ENCODE measurements at places on chromosomes 6 and 20.
A peak's percentile ranks its signal among the peaks of the same experiment; 100 is the strongest.

- DNase-seq = no peak
Observed at GRCh38 chr20:22682381-22682780, 98.0 kb upstream of the FOXA2 start.

- no peak for DNase-seq
Observed at GRCh38 chr6:27426045-27426620, 37.6 kb downstream of the ZNF391 start.

DNA sequence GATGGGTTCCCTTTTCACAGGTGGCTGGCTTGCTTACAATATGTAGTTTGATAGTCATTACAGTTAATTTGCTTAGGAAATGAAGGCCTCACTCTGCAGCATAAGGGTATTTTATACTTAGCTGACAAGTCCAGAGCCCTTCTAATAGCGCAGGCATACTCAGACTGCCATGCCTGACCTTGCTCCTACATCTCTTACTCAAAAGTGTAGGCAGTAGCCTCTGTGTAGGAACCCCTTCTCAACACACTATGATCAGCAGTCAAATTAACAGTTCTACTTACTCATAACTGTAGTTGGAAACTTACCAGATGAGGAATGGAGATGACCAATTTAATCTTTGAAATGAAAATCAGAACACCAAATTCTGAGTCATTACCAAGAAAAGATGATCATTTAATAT is 373.5 kb downstream of the TBC1D32 start:
- no peak for DNase-seq

DNA sequence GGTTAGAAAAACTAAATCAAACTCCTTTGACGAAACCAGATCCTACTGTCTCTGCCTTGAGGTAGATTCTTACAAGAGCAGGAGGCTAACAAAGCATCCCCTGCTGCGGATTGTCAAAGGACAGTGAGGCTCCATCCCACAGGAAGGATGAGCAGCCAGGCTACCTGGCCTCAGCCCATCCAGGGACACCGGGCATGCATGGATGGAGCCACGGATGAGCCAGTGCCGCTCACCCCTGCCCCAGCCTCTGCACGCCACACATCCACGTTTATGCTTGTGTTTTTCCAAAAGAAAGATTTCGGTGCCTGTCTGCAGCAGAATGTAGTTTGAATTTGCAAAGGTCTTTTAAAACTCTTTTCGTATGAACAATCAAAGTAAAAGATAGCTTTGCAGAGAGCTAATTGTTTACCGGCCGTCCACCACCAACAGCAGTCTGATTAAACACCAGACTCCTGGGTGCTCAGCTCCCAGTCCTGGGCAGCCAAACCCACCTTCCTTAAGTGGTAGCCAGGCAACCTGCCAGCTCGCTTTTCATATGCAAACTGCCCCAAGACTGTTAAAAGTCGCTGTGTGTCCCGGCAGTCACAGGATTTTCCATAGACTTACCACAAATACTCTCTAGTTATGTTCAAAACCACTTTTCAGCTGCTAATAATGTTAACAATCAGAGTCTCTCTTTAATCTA is 999 bp downstream of the THBS2 start:
- DNase-seq = no peak

GRCh38 chr6:81768150-81768942 is 15.9 kb upstream of the TENT5A start:
- no peak for DNase-seq

DNA sequence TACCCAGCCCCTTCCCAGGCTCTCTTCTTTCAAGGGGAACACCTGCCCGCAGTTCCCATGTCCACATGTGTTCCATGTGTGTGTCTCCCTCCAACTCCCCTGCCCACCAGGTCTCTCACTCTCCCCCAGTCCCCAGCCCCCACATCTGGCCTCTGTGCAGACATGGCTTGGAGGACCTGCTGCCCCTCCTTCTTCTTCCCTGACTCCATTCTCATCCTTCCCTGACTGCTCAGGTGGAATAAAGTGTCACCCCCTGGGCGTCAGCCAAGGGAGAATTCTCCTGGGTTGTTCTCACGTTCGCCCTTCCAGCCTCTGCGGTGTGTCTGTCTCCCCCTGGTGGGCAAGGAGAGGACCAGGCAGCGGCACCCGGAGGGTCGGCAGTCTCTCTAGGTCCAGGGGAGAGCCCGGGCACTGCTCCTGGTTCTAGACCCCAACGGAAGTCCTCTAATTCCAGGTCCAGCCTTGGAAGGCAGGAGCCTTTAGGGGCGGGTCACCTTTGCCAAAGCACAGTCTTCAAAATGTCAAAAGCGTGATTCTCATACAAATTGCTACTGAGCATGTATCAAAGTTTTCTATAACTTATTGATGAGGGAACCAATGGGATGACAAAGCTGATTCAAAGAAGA is 50.5 kb downstream of the EBF4 start:
- DNase-seq = peak; percentile 67

- DNase-seq = no peak
Observed at GRCh38 chr6:15338476-15338875, 92.6 kb downstream of the JARID2 start.

DNA sequence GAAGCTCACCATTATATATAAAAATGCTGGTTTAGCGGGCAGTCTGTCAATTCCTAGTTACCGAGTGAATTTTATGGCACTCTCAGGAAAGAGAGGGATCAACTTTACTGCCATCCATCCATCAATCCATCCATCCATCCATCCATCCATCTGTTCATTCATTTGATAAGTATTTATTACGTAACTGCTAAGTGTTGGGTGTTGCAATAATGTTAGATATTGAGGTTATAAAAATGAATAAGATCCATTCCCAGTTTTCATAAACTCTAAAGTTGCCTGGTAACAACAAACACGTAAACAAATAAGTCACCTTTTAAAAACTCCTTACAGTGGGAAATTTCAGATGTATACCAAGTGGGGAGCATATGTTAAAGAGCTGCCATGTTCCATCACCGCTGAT is 36.8 kb downstream of the SASH1 start:
- no peak for DNase-seq

DNA sequence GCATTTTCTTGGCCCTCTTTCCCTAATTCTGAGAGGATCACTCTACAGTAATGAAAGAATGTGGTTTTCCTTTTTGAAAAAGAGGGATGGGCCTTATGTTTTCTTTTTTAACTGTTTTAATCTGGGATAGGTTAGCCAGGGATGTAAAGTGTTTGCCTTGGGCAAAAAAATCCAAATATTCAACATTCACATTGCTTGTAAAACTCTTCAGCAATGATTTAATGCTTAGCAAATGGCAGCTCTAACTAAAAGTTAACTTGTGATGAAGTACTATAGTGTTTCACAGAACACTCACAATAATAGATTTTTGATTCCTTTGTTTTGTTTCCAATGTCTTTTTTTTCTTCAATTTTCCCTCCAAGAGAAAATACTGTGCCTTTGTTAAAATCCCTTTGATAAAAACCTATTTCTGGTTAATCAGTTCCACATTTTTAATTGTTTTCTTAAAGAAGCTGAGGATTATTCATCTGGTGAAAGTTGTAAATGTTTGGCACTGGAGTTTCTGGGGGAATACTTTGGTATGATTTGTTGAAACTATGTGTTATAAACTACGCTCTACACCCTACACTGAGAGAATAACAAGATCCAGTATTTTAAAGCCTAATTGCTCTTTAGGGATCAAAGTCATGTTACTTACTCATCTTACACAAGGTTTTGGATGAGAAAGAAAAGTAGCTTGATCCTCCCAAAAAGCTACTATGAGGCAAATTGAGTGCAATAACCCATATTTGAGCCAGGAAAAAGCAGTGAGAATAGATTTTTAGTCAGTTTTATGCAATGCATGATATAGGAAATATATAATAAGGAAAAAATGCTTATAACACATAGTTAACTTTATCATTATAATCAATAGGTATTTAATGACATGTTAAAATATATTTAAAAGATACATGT is 335.8 kb downstream of the EPHA7 start:
- no peak for DNase-seq

GRCh38 chr6:53044071-53044470 is 21.1 kb upstream of the FBXO9 start:
- no peak for DNase-seq

- no peak for DNase-seq
Observed at GRCh38 chr20:51958099-51959065, 156.1 kb upstream of the SALL4 start.

GRCh38 chr20:10639077-10639736 is 34.6 kb downstream of the JAG1 start:
- no peak for DNase-seq

DNA sequence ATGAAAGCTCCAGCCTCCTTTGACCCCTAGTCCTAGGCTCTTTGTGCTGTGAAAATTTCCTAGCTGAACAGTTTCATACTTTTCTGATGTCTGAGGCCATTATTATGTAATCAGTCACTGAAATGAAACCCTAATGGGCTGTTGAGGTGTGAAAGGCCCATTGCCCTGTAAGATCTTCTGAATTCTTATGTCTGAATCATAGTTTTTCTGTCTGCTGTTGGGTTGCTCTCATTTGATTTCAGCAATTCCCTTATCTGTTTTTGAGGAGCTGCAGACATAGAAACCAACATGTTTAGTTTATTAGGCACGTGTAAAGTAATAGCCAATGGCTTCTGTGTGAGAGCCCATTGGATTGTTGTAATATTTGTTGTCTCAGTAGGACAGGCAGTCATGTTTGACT is 118.1 kb downstream of the EYA4 start:
- DNase-seq = no peak

DNA sequence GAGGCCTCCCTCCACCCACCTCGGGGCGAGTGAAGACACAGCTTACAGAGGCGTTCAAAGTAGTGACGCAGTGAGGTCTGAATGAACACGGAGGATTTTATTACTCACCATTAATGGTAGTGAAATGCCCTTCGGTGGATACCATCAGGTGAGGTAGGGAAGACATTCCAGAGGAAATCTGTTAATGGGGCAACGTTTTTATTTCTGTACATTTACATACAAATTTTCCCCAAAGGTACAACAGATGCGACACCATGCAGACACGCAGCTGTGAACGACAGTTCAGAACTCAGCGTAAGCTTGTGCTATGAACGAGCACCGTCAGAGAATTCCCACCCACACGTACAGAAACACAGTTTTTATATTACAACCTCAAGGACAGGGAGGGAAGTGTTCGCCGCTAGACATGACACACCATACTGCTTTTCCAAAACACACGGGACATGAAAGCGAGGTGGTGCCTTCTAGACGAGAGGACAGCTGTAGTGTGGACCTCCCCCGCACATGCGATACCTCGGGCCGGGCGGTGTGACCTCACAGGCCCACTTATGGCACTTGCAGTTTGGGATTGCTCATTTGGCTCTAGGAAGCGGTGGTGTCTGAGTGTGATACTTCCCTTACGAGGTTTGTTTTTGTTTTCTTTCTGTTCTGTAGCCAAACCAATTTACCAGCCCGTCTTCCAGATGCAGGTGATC is 10.7 kb downstream of the PSMG4 start:
- DNase-seq = no peak

DNA sequence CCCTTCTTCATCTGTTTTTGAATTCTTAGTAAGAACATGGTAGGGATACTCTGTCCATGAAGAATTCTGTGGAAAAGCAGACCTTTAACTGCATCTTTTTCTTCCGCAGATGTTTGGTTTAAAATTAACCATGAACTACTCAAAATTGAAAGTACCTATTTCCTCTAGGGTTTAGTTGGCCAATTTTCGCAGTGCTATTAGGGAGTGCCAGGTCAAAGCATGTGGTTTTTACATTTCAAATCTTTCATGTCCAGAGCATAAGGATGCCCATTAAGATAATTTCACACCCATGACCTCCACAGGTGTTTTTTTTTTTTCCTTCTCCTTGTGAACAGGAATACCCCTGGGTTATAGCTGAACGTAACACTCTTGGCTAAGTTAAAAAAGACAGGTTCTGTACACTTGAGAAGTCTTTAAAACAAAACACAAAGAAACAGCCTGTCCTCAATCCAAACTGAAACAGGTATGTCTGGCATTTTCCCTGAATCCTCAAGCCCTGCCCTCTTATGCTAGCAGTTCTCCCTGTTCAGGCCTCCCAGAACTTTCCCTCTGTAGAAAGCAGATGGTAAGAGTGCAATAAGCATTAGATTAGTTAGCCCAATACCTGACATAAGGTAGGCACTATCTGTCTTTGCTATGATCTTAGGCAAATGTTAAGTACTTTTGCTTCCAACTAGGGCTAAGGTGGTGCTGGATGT is 67.1 kb downstream of the ELOVL5 start:
- no peak for DNase-seq

DNA sequence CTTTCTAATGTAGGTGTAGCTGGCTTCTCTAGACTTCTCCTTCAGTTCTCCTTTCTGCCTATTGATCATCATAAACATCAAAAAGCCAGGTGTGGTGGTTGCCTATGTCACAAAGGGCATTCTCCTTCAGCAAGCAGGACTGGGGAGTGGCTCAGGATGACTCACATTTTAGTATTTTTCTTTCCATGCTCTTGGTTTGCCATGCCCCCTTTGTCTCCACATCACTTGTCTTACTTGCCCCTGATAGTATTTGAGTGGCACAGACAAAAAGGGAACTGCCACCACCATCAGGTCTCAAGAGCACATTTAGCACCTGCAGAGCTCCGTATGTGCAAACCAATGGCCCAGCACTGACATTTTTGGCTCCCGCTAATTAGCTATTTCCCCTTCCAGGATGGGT is 698.8 kb downstream of the DHX35 start:
- no peak for DNase-seq

DNA sequence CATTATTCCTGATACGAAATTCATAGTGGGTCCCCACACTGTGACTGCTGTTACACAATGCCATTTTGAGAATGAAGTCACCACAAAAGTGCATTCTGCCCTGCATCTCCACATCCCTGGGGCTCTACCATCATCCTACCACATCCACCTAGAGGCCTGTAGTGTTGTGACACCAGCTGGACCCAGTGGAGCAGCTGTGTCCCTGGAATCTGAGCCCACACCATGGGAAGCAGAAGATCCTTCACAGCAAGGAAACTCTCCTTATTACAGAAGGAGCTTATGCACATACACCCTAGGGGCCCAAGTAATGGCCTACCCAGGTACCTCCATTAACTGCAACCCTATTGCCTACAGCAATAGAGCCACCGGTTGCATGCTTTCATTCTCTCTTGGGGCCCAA is 566.6 kb upstream of the EPHA7 start:
- DNase-seq = no peak

GRCh38 chr6:142008016-142008735 is 124.5 kb upstream of the GJE1 start:
- DNase-seq = no peak

DNA sequence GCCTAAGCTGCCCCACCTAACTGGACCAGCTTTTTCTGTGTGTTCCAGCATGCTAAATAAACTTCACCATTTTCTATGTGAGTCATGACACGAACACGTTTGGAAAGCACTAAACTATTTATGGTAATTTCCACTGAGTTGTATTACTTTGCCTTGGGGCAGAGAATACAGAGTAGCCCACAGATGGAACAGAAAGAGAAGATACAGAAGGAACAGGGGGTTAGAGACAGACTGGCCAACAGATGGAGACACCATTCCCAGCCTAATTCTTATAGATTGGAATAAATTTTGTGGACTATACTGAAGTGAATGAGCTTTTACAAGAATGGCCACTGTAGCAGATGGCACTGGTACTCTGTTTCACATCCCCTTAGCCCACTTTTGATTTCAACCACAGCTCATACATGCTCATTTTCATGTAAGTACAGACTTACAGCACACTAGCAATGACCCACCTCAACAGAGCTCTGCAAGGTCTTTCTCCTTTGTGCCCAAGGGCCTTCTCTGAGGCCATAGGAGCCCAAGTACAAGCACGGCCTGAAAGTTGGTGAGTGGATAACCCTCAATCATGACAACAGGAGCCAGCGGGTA is 13.1 kb upstream of the NT5DC1 start:
- DNase-seq = no peak

- no peak for DNase-seq
Observed at GRCh38 chr20:16158090-16158975, 414.9 kb downstream of the KIF16B start.

Data from activated T-cell treated with anti-CD3 and anti-CD28 coated beads for 1 hour (primary cell).